Osteoblast (primary cell): ENCODE measurements at places on chromosomes 3 and 15. TPM values are rescaled to one million over a fixed set of nuclear protein-coding genes. Genes with fewer than 3 reads are reported as not detected.

DNA sequence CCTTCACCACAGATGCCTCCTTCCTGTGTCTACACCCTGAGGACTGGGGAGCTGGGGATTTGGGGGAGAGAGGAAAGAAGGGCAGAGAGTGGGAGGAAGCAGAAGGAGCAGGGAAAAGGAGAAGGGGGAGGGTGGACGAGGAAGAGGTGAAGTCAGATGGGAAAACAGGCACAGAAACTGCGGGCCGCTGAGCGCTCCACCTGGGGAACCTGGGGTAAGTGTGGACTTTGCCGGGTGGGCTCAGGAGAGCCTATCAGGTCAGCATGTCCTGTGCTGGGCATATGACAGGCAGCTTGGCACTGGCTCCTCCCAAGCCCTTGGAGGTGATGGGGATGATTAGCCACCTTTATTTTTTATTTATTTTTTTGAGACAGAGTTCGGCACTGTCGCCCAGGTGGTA lies 62.6 kb downstream of the CORO2B start:
- peak overlapping the region; percentile 68 for H3K27ac ChIP-seq
- peak; percentile 37 for DNase-seq
- H3K27me3 ChIP-seq: no peaks in the 10 kb centered on the region
- no peaks in the 10 kb centered on the region for H3K36me3 ChIP-seq

- DNase-seq: no peak
- H3K27ac ChIP-seq: no peak overlapping the region
- no peaks in the 10 kb centered on the region for H3K4me1 ChIP-seq
These were observed 91.1 kb downstream of the MINAR1 start for GRCh38 chr15:79523266-79523665.

Gene PLSCR4
- total RNA-seq: 54.6 and 77.8 TPM in 2 replicates

- H3K27me3 ChIP-seq: no peaks in the 10 kb centered on the region
- H3K4me1 ChIP-seq: peaks cover 28% of the 10 kb centered on the region
- H3K4me3 ChIP-seq: peak overlapping the region; percentile 50
- H3K36me3 ChIP-seq: no peaks in the 10 kb centered on the region
- H3K27ac ChIP-seq: peak overlapping the region; percentile 61
These were observed 106.6 kb downstream of the LRIG1 start for GRCh38 chr3:66394019-66394752.

GRCh38 chr3:188431040-188431439 lies 277.1 kb downstream of the LPP start:
- peaks cover 23% of the 10 kb centered on the region for H3K4me1 ChIP-seq
- H3K27me3 ChIP-seq: no peaks in the 10 kb centered on the region
- peaks cover 3% of the 10 kb centered on the region for H3K36me3 ChIP-seq
- DNase-seq: no peak
